Activated T-cell treated with anti-CD3 and anti-CD28 coated beads, Interleukin-2, amount 50 U/mL, for 72 hours (primary cell): ENCODE measurements at places on chromosomes 3 and 15. TPM values are rescaled to one million over a fixed set of nuclear protein-coding genes. Genes with fewer than 3 reads are reported as not detected.

DNA sequence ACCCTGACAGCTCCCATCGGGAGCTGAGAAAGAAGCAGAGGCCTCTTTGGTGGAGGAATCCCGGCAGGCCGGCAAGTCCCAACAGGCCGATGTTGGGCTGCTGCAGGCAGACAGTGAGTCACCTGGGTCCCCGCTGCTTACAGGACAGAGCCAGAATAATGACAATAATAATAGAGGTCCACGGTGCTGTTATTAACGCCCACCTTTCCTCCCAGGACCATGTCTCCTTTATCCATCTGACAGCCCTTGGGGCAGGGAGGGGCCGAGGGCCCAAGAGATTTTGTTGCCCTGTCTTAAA lies 29.3 kb upstream of the MAGEF1 start:
- DNase-seq, result no peak

GRCh38 chr15:87707071-87707470 lies 549.5 kb downstream of the NTRK3 start:
- no peak for DNase-seq

GRCh38 chr15:56052395-56053045 lies 59.1 kb upstream of the NEDD4 start:
- DNase-seq, result no peak

GRCh38 chr3:120498556-120499346 lies 48.0 kb upstream of the FSTL1 start:
- no peak for DNase-seq

GRCh38 chr3:141972399-141972798 lies 96.0 kb downstream of the ATP1B3 start:
- no peak for DNase-seq

DNA sequence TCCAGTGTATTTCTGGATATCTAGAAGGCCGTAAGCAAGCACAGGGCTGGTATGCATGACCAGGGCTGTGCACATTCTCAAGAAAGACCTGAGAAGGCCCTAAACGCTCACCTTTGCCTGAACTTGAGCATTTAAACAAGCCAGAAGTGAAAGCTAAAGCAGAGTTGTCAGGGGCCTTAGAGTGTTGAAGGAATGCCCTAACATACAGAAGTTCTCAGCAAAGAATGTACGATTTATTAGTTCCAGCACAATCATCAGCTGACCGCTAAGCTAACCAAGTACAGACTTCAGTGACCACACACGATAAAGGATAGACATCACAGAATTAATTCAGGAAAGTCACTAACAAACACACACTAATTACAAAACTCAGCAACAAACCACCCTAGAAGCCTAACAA lies 8.7 kb downstream of the HLTF start:
- DNase-seq, result no peak

GRCh38 chr3:12990306-12990705 lies 82.9 kb downstream of the IQSEC1 start:
- DNase-seq, result no peak

GRCh38 chr3:16086690-16087089 lies 87.8 kb upstream of the GALNT15 start:
- DNase-seq, result no peak

DNA sequence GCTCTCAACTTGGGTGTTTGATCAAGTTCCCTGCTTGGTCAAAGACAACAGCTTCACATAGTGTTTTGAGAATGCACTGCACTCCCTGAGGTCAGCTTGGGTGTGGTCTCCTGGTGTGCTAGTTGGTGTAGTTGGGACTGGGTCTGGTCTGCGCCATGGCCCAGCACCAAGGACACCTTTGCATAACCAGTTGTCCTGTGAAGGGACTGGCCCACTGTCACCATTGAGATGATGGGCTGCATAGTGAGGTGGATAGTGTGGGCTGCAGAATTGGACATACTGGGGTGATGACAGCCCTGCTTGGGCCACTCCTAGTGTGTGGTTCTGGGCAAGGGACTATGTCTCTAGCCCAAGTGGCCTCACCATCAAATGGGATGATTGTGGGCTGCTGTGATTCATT lies 9.5 kb downstream of the RPSA start:
- no peak for DNase-seq

- DNase-seq, result no peak
These were observed 505.8 kb downstream of the SHQ1 start for GRCh38 chr3:72342450-72342849.

DNA sequence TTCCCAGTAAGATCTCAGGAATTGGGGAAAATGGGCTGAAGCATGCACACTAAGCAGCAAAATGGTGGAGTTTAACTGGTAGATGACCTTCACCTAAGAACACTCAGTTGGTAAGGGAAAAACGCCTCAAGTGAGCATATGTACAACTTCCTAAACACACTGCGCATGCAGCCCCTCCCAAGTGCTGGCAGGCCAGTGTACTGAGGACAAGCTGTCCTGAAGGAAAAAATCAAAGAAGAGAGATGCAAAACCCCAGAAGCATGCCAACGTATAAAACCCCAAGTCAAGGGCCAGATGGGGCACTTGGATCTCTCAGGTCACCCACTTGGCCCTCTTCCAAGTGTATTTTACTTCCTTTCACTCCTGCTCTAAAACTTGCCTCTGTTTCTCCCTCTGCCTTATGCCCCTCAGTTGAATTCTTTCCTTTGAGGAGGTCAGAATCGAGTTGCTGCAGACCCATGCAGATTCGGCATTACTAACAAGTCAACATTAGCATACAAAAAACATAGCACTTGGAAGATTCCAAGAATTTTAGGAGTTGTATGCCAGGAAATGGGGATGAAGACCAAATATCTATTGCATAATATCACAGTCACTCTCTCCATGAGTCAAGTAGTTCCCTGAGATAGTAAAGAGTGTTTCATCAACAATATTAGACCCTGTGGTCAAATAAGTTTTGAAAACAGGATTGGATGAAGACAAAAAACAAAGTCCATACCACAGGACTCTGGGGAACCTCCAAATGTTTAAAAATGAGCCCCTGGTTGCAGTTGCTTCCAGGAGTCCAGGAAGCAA lies 10.8 kb upstream of the FYCO1 start:
- no peak for DNase-seq

GRCh38 chr3:141434255-141434654 lies 52.6 kb upstream of the RASA2 start:
- no peak for DNase-seq

GRCh38 chr3:119796785-119797184 lies 14.9 kb downstream of the NR1I2 start:
- no peak for DNase-seq

DNA sequence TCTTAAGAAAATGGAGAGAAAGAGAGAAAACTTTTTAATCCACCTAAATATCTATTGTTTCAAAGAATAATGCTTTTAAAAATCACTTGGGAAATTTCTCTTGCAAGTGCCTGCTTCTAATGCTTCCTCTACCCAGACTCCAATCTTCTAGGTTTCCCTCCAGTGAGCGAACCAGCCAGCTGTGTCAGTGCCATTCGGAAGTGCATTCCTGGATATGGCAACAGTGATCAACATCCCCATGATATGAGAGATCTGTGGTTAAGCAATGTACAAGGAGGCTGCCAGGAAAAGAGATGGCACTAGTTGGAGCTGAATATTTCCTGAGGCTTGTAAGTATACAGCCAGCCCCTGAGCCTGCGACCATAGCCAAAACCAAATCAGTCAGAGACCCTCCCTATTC lies 53.3 kb upstream of the KCNMB2 start:
- DNase-seq, result no peak

DNA sequence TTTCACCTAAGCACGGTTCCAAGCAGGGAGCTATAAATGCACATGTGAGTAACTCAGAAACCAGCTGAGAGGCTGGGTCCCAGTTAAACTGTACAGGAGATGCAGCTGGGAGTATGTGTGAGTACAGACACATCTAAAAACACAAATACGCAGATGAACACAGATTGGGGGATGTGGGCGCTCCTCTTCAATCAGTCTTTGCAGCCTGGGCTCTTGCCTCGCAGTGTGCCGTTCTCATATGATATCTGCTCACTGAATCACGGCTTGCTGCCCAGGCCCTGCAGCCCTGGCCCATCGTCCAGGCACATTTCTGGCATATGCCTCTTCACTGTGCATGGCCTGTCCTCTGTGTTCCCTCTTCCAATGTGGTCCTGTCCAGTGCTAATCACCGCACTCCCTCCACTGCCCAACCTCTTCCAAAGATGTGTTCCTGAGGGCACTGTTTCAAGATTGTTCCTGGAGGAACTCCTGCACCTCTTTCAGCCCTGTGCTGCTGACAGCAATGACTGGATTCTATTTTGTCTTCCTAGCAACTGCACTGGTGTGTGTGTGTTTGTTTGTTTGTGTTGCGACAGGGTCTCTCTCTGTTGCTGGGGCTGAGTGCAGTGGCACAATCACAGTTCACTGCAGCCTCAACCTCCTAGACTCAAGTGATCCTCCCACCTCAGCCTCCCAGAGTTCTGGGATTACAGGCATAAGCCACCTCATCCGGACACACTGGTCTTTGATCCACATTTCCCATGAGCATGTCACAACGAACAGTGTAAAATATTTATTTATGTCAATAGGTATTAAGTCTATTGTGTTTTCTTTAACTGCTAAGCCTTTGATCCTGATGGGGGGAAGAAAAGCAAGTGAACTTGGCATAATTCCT lies 17.0 kb downstream of the CA12 start:
- no peak for DNase-seq

DNA sequence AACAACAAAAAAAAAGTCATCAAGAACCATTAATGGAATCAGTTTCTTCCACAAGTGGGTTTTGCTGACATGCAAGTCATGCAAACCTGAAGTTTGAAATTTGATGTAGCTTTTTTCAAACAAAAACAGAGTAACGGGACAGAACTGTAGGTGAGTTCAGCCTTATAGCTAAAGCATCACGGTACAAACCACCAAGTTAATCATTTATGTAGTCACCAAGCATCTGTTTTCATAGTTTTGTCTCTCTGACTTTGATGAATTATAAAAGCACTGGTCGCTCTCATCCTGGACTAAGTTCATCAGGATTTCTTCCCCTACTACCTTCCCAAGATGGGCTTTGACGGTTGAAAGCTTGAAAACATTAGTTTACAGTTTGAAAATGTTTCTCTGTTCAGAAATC lies 117.0 kb upstream of the SAMMSON start:
- no peak for DNase-seq

Gene RNU6-1
- not detected for total RNA-seq

Gene DOCK3
- 7.2 TPM for total RNA-seq

Gene PP2D1
- not detected for total RNA-seq

Gene SUCNR1
- not detected for total RNA-seq

Gene ACTC1
- not detected for total RNA-seq

Gene GOLGA6L7
- not detected for total RNA-seq
